ENCODE measurements at places on chromosomes 4 and X.

- DNase-seq, result no peak
Observed at GRCh38 chr4:38188631-38189101, 228.5 kb downstream of the PTTG2 start.

GRCh38 chr4:26345565-26345938 lies 24.7 kb downstream of the RBPJ start:
- DNase-seq, result no peak

DNA sequence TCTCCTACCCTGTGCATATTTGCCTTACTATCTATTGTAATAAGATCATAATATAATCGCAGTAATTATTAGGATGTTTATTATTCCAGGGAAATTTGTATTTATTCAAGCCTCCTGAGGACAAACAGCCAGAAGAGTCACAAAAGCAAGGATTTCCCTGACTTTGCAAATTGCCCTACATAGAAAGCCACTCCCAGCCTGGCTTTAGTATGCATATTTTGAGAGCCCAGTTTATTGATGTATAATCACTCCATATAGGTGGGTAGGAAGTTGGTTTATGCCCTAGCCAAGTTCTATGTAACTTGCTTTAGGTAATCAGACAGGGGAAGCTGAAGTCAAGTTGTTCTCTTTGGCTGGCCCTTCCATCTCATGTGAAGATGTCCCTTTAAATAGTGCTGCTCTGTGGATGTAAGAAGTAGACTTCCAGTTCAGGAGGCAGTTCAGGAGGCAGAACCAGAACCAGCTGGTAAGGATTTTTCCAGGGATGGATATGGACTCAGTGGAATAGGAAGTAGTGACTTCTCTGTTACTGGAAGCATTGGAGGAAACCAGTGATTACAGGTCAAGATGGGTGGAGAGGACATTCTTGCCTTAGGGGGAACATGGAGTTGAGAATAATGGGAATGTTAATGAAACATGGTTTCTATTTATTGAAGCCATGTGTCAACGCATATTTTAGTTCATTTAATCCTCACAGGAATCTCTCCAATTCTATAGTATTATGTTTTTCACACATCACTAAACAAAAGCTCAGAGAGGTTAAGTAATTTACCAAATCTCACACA lies 70.5 kb upstream of the KIT start:
- no peak for DNase-seq

- DNase-seq, result no peak
Observed at GRCh38 chrX:46727441-46727840, 31.5 kb downstream of the SLC9A7 start.

GRCh38 chr4:135240796-135241195 lies 1039.2 kb upstream of the PABPC4L start:
- no peak for DNase-seq

DNA sequence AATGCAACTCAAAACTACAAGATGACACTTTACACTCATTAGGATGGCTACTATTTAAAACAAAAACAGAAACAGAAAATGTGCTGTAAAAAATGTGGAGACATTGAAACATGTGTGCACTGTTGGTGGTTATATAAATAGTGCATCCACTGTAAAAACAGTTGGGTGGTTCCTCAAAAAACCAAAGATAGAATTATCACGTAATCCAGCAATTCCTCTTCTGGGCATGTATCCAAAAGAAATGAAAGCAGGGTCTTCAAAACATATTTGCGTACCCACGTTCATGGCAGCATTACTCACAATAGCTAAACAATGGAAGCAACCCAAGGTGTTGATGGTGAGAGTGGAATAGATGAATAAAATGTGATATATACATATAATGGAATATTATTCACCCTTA lies 967.2 kb downstream of the TRAM1L1 start:
- DNase-seq, result no peak

DNA sequence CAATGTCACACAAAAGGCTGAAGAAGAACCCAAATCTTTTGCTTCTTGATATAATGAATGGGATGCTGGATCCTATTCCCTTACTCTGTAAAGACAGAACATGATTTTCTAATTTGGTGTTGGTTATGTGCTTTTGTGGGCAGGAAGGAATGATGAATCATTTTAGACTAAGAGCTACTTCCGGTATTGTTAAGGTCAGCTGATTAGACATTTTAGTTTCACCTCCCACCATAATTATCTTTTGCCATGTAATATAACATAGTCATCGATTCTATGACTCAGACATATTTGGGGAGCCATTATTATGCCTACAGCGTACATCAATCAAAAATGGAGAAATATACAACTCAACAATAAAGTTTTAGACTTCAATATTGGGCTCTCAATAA lies 265.3 kb downstream of the ZNF674 start:
- DNase-seq, result no peak

- no peak for DNase-seq
Observed at GRCh38 chr4:148847544-148848255, 405.5 kb upstream of the NR3C2 start.
